Stimulated activated CD8-positive, alpha-beta memory T cell treated with anti-CD3 and anti-CD28 coated beads, Interleukin-4, amount 100 ng/mL, for 24 hours (primary cell): ENCODE measurements at places on chromosomes 12 and 14.

- DNase-seq: no peak
Observed at GRCh38 chr14:53020193-53020932, 69.5 kb upstream of the FERMT2 start.

DNA sequence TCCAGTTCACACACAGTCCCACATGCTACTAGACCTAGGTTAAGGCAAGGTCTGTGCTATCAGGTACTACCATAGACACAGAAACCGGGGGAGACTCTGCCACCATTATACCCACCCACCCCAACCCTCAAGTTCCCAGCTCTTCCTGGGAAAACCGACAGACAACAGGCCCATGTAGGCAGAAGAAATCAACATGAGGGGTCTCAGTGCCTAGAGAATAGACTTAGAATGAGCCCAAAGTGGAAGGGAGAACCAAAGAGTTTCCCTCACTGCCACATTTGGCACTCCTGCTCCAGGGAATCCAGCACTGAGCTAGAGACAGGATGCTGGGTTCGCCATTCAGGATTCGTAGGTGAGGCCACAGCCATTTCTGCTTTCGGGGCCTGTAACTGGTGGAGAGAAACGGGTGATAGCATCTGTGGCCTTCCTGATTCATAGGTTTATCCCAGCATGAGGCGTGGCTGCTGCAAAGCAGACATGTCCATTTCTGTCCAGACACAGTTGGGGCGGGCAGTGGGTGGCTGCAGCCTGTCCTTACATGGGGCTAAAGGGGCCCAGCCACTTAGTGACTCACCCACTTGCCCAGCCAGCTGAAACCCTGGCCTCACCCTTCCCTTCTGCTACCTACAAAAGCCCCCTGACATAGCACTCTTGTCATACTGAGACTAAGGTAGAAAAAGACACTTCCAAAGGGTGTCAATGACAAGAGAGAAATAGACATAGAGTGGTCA, 69.4 kb downstream of the IRF2BPL start:
- DNase-seq: no peak

DNA sequence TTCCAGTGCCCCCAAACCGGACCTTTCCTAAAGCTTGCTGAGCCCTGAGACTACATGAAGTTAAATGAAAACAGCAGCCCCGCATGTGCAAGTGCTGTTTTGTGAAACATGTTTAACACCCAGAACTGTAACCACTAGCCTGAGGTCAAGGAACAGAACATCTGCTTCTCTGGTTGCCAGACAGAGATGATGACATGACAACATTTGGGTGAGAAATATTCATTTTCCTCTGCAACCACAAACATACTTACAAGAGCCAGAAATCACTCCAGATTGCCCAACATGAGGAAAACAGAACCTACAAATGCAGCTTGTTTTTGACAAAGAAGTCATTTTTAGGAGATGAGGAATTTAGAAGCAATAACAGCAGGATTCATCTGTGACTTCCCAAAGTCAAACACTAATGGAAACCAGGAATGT, 110.4 kb downstream of the BCAT1 start:
- DNase-seq: no peak

DNA sequence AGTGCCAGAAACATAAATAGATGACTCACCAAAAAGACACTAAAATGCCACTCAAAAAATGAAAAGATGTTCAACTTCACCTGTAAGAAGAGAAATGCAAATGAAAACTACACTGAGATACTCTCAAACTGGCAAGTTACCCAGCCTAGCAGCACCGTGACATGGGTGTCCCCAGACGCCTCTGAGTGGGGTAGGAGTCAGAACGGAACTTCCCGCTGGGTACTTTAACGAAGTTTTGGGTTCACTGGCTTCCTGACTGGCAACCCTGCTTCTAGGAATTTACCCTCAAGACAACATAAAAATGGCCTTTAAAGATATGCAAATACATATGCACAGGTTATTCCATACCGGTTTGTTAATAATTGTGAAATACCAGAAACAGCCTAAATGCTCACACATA, 52.6 kb downstream of the RIMBP2 start:
- no peak for DNase-seq

GRCh38 chr12:49867570-49868341, 24.9 kb upstream of the BCDIN3D start:
- DNase-seq: no peak

DNA sequence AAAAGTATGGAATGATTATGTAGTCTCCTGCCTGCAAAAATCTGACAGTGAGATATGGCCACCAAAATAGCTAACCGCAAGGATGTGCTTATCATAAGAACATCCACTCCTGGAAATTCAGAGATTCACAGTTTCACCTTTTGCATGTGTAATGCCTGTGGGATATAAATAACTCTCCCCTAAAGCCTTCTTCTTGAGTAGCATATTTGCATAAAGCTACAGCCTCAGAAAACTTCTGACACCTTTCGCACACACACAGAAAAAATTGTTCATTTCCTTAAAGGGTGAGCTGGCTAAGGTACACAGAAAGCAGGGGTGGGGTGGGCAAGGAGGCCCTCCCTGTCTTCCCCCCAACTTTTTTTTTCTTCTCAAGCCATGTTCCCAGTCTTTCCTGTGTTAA, 3.1 kb upstream of the IGF1 start:
- DNase-seq: no peak

DNA sequence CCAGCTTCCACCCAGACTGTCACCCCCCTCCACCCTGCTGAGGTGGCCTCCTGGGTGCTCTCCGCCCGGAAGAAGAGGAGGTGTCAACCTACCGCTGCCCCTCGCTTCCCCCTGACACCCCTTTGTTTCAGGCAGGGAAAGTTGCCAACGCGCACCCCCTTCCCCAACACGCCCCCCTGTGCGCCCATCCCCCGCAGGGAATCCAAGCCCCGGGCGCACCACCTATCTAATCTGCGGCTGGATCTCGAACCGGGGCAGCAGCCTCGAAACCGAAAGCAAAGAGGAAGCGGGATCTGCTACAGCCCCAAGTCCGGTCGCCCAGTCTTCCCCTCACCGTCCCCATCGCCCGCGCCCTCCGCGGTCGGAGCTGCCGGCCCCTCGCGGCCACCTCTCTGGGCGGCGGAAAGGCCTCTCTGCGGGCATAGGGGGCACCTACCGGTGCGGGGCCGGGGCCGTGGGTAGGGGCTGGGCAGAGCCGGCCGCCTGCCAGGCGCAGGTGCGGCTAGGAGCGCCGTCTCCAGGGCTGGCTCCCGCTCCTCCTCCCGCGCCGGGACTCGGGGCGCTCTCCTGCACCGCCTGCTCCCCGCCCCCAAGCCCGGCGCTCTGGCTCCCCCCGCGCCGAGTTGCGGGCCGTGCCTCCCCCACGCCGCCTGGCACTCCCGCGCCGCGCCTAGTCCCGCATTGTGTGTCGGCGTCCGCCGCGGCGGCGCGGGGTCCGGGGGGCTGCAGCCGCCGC, 18.3 kb upstream of the PLEKHH1 start:
- DNase-seq: no peak

DNA sequence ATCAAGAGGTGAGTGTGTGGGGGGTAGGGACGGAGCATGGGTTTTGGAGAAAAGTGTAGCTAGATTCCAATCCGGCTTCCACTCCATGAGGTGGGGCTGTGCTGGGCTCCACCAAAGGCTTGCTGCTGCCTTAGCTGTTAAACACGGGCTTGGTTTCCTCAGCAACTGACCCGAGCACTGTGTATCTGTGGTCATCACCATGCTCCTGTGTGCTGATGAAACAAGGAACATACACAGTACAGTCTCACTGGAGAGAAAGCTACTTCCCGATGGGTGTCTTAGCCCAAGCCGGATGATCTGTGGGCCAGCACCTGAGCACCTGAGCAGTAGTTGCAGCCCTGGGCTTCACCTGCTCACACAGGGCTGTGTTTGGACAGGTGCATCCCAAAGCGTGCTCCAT, 52.9 kb upstream of the VRK1 start:
- no peak for DNase-seq

DNA sequence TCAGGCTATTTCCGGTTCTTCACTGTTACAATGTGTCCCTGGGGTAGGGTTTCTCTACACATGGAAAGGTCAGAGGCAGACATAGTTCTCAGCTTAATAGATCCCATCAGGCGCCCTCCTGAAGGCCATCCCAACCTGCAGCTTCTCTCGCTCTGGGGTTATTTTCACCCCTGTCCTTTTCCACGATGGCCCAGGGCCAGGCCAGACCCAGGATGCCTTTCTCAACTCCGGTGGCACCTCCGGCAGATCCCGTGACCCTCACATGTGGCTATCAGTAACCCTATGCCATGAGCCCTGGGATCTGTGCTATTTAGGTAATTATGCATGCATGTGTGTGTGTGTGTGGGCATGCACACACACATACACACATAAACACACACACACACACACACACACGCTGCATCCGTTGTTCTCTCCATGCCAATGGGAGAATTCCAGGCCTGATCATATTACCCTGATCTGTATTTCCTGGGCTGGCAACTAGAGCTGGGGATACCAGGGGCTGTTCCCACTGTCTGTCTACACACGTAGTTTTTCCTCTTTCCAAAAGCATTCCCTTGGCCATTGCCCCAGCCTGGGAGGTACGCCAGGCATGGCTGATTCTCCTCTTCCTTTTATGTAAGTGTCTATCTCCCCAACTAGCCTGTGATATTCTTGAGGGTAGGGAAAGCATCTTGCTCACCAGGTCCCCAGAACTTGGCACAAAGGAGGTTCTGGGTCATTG, 51.2 kb upstream of the NOS1 start:
- no peak for DNase-seq

DNA sequence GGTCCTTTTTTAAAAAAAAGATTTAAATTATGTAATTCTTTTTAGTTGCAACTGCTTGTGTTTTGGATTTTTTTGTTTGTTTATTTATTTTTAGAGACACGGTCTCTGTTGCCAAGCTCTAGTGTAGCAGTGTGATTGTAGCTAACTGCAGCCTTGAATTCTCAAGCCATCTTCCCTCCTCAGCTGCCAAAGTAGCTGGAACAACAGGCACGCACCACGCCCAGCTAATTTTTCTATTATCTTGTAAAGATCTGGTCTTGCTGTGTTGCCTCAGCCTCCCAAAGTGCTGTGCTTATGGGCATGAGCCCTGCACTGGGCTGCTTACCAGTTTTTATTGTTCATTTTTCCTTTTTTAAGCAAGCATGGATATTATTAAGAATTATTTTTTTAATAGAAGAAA, 10.6 kb upstream of the ART4 start:
- DNase-seq: no peak

DNA sequence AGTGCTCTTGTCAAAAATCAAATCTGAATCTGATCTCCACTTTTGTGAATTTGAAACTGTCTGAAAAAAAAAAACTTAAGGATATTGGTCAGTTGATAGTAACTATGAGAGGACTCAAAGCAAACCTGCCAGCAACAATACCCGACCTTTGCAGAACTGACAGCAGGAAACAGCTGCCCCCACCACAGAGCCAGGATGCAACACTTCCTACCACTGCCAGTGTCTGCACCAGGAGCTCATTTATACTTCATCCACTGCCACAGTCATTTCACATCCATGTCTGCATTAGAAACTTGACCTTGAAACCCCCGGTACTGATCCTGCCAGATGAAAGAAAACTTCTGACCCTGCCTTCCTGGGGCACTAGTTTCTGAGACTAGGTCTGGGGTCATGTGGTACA, 27.4 kb upstream of the RXYLT1 start:
- DNase-seq: no peak

GRCh38 chr14:60640859-60641741, 8.2 kb downstream of the SIX1 start:
- DNase-seq: no peak

- no peak for DNase-seq
Observed at GRCh38 chr14:55705651-55706364, 125.8 kb downstream of the KTN1 start.

GRCh38 chr14:73188501-73188911, 48.8 kb upstream of the PAPLN start:
- DNase-seq: no peak

DNA sequence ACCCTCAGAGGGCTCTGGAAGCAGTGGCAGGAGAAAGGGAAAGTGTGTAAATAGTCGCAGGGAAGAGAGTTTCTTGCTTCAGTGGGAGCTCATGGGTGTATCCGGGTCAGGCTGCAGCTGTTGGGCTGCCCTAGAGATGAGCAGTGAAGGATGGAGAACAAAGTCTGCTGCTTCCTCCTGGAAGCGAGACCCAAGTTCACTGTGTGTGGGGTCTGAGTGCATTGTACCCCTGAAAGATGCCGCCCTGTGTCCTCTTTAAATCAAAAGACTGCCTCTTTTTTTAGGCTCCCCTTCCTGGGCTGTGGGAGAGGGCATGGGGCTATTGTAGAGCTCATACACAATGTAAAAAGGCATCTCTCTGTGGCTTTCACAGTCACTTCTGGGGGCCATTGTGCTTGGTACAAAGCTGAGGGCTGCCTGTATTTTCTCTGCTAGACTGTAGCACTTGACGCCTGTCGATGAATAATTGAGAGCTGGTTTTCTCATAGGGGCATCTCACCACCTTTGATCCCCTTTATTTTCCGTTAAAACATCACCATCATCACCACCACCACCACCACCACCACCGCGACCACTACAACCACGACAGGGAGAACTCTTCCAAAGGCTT, 16.7 kb downstream of the CHST11 start:
- no peak for DNase-seq

GRCh38 chr12:129870796-129871195, 33.0 kb downstream of the TMEM132D start:
- no peak for DNase-seq

- DNase-seq: no peak
Observed at GRCh38 chr14:104445832-104446381, 133.7 kb upstream of the C14orf180 start.

DNA sequence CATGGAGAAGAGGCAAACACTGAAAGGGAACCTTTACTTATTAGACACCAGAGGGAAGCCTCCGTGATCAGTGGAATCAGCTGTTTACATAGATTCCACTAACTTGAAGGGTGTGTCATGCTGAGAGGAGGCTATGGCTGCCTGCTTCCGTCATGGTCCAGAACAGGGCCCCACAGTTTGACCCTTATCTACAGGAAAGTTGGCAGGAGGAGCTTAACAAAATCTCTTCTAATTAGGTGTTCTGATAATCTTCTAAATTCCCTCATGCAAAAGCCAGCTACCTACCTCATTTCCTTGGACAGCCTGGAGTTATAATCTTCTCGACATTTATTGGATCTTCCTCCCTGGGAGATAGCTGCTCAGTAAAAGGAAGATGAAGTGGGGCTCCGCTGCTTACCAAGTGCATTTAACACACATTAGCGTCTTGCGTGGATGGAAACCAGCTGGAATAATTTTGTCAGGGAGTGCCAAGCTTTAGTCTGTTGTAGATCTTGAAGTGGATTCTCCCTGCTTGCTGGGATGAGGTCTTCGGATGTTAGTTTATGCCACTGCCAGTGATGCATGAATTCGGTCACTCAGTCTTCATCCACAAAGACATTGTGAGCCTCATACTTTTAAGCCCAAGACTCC, 171.0 kb downstream of the PAH start:
- DNase-seq: no peak

GRCh38 chr14:105153331-105153731, 15.2 kb downstream of the JAG2 start:
- DNase-seq: no peak

- DNase-seq: no peak
Observed at GRCh38 chr12:84043355-84043754, 869.2 kb downstream of the SLC6A15 start.
